GM12864 (cell line): ENCODE measurements at places on chromosomes 11 and 22.
A peak's percentile ranks its signal among the peaks of the same experiment; 100 is the strongest.

DNA sequence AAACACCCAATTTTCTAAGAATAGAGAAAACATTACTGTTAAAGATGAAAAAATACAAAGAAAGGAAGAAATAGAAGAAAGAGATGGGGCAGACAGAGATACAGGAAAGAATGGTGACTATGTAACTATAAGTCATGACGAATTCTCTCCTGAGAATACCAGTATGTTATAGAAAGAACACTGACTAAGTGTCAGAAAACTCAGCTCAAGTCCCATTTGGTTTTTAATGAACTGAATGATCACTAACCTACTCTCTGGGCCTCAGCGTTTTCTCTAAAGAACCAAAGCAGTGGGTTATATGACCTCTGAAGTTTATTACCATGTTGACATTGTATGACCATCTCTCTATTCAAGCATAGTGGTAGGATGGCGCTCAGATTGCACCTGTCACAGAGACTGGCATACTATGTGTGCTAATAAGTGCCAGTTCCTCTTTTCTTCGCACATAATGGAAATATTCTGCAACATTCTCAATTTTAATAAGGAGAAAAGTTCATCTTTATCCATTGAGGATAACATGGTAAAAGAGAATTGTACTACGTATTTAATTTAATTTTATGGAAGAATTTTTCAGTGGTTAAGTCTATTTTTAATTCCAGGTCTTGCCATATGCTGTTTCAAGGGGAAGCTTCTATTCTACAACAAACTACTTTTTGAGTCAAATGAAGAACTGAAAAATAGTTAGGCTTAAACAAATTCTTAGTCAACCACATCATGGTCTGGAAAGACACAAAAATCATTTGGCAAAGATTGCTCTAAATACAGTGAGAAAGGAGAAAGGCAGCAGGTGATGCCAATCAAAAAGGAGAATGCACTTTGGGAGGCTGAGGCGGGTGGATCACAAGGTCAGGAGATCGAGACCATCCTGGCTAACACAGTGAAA, 25.0 kb upstream of the EED start:
- peak; percentile 70 for DNase-seq

DNA sequence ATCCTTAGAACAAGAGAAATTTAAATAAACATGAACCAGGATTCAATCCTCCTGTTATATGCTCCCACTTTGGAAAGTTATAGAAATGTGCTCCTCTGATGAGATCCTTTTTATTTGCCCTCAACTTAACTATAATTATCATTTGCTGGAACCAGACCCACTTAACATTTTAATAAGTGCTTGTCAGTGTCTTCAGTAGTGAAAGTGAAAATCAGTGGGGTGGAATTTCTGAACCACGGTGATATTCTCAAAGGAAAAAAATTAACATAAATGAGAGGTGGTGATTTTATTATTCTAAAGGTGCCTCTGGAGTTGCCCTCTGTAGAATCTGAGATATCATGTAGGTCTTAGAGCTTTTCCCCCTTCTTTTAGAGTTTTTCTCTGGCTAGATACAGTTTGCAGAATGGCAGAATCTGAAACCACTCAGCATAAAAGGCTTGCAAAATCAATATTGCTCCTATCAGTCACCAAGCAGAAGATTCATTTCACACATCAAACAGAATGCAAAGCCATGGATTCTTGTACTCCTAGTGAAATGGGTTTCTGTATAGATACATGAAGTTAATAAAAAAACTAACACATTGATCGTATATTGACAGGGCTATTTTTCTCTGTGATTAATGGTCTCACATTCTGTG, 213.2 kb downstream of the LUZP2 start:
- no peak for DNase-seq

DNA sequence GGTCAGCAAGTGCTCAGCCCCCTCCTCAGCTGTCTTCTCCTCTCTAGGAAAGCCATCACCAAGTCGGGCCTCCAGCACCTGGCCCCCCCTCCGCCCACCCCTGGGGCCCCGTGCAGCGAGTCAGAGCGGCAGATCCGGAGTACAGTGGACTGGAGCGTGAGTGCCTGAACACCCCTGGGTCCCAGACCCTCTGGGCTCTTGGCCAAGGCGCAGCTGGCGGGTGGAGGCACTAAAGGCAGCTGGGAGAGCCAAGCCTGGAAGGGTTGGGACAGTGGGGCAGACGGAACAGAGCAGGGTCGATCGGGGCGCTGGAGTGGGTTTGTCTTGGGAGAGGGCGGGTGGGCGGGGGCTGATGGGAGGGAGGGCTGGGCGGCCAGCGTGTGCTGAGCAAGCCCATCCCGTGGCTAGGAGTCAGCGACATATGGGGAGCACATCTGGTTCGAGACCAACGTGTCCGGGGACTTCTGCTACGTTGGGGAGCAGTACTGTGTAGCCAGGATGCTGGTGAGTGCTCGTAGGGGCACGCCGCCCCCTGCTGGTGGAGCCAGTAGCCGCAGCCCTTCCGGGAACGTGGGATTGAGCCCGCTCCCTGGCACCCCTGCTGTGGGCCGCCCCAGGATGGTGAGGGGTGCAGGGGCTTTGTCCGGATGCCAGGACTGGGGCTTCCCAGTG, 14.1 kb upstream of the MDK start:
- DNase-seq = no peak

DNA sequence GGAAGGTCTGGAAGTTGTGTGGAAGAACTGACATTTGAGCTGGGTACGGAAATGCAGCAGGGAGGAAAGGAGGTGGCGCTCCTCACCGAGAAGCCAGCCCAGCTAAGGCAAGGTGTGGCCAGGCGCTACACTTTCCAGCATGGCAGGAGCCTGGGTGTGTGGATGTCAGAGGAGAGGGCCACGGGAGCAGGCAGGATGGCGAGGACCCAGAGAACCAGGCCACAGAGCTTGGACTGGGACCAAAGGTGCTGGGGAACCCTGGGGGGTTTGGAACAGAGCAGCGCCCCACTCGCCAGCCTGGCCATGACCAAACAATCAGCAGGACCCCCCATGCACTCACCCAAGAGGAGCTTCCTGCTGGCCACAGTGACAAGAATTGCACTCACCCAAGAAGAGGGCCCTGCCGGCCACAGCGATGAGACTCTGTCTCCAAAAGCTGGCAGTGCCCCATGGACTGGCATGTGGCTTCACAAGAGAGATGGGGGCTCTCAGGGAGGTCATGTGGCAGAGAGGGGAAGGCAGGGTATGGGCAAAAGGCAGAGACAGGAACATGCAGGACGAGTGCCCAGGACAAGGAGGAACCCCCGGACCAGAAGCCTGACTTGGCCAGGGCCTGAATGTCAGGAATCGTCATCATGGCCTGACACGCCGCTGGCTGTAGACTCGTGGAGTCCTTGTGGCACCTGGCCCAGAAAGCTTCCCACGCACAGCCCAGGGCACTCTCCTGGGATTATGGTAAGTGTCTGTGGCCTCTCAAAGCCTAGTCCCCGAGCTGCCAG, 45.4 kb downstream of the IGF2 start:
- DNase-seq = no peak

GRCh38 chr11:90635886-90636285, 413.0 kb upstream of the CHORDC1 start:
- no peak for DNase-seq

GRCh38 chr11:75490221-75491181, 35.2 kb downstream of the GDPD5 start:
- DNase-seq = no peak

DNA sequence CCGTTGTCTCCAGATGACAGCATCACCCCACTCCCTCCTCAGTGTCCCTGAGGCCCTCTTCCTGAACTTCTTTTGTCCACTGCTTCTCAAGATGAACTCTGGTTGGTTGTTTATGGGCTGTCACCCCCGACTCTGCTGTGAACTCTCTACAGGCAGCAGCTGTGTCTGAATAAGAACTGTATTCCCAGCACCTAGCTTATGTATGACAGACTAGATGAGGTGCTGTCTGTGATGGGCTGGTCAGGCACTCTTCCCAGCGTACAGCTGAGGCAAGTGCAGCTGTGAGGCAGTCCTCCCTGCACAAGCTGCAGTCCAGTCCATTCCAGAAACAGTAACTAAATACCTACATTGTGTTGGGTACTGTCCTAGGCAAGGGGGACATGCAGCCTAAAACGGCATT, 111.4 kb upstream of the PITPNB start:
- DNase-seq = no peak

DNA sequence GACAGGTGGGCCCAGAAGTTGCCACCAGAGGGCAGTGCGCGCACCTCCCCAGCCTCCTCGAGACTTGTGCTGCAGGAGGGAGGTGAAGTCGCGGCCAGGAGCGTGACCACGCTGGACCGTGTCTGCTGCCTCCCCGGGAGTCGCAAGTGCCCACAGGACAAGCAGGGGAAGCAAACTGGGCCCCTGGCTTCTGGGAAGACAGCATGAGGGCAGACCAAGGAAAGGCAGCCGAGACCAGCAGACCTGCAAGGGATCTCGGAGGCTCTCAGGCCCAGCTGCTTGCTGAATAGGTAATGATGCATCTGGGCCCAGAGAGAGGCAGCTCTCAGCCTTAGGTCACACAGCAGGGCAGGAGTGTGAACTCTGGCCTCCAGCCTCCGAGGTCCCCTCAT, 17.0 kb upstream of the IL2RB start:
- DNase-seq = peak; percentile 52

DNA sequence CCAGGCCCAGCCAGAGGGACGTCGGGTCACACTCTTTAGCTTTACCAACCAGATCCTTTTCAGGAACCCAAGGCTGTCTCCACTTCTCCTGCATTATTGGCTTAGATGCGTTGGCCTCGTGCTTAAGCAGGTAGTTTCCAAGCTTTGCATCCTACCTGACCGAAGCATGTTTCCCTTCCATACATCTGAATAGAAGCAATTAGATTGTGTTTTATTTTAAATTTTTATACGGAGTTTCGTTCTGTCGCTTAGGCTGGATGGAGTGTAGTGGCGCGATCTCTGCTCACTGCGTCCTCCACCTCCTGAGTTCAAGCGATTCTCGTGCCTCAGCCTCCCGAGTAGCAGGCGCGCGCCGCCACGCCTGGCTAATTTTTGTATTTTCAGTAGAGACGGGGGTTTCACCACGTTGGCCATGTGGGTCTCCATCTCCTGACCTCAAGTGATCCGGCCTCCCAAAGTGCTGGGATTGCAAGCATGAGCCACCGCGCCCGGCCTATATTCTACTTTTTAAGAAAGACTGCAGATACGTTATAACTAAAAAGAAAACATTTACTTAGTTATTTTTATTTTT, 677 bp downstream of the DYNC2H1 start:
- DNase-seq = no peak

DNA sequence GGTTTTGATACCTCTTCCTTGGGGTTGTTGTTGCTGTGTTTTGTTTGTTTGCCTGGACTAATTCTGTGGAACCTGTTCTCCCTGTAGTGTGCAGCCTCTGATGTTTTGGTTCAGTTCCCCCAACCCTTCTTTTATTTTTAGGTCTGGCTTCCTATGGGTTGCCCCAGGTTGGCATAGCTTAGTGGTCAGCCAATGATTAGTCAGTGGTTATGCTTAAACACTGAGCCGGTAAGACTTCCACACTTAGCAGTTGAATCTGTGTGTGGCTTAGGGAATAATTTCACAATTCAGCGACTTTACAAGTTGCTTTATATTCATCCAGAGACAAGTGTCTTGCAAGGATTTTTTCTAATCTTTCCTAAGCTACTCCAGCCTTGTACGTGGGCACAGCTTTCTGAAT, 78.6 kb upstream of the CLPB start:
- no peak for DNase-seq

DNA sequence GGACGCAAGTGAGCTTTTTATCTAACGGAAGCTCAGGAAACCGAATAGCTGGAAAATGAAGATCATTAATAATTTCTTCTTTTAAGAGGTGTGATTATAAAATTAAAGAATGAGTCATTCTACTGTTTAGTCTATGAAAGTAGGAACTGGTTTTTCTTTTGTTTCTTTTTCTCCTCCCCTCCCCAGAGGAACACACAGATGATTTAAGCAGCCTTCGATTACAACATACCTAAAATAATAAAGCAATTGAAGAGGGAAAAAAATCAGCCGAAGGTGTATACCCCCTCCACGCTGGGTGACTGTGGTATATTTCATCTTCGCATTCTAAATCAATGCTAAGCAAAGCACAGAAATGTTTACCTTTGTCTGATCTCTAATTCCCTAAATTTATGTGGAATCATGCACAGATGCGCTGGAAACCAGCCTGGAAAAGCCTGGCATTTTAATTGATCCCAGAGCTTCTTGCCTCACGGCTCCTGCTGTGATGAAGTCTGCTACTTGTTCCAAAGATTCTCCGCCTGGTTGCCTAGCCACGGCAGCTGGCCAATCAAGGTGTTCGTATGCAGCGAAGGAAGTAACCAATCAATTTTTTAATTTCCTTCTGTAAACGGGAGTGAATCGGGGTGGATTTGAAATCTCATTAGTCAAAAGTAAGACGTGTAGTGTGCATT, 133.9 kb downstream of the FANCF start:
- no peak for DNase-seq

DNA sequence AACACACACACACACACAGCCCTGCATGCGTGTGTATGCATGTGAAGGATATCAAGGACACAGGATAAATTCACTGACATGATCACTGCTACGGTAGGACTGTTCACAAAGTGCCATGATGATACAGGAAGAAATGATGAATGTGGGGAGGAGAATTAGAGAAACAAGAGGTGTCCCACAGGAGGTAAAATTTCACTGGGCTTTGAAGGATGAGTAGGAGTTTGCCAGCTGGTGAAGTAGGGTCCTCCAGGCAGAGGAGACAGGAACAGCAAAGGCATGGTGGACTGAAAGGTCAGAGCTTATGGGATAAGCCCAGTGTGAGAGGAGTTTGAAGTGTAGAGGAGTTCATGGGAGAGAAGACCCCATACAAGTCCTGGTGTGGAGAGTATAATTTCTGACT, 18.6 kb downstream of the NECTIN1 start:
- no peak for DNase-seq

- DNase-seq = no peak
Observed at GRCh38 chr11:120994091-120994859, 29.6 kb upstream of the TBCEL start.

DNA sequence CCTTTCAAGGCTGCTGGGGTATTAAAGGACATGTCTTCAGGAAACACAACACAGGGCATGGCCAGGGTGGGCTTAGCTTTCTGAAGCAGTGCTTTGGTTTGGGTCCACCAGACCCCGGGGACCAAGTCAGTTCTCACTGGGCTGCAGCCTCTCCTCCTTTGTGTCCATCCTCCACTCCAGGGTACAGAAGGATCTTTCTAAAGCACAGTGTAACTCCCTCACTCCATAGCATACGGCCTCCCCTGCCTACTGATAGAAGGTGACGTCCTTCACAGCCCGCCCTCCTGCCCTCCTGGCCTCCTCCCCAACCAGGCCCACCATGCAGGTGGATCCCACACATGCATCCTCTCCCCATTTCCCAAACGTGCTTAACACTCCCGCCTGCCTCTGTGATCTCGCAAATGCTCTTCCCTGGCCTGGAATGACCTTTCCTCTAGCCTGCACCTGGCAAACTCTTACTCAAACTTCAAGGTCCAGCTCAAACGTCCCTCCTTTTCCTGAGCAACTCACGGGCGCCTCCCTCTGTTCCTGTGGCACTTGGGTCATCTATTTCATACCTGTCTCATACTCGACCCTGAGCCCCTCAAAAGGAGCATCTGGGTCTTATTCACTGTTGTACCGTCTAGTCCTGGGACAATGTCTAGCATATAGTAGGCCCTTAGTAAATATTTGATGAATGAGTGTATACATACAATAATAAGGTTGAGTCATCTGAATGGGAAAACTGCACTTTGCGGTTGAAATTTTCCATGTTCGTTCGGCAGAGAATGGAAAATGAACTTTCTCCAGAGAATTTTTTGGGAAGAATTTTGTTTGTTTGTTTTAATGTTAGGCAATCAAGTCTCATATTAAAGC, 187.7 kb downstream of the EFCAB6 start:
- DNase-seq = no peak
